Stimulated activated CD4-positive, alpha-beta T cell treated with anti-CD3 and anti-CD28 coated beads, Interleukin-2, amount 100 ng/mL, for 4 hours (primary cell): ENCODE measurements at places on chromosomes 2 and 18.

- no peak for DNase-seq
Measured at GRCh38 chr18:44536046-44536445, 144.6 kb upstream of the SETBP1 start.

- DNase-seq = peak; percentile 22
Measured at GRCh38 chr2:181178823-181179412, 198.5 kb downstream of the UBE2E3 start.

DNA sequence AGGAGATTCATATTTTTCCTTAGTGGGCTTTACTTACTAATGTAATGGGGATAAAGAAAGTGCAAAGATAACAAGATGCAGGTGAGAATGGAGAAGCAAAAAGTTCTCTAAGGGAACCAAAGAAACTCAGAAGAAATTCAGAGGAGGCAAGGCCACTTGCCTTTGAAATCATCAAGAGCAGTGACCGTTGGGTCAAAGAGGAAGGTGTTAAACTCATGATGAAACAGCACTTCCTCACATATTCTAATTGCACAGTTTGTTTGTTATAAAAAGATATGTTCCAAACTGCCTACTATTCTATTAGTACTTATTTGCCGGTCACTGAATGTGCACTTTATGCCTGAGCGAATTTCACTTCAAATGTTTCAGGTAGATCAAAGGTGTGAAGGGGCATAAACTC is 975.1 kb downstream of the BCL11A start:
- no peak for DNase-seq

DNA sequence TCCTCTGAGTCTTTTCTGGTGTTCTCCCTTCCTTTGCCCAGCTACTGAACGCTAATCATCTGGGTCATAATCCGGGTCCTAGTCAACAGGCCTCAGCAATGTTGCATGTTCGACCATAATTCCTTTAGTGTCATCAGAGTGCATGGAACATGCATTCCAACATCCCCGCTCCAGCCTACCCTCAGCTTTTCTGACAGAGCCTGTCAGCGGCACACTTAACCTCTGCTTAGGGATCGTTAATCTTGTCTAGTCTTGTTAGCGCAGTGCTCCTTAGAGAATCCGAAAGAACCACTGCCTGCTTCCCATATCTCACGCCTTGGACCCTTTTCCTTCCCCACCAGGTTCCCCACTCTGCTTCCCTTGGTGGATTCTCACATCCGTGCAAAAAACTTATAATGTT is 767.9 kb upstream of the ID2 start:
- no peak for DNase-seq

- no peak for DNase-seq
Measured at GRCh38 chr2:203775684-203776083, 69.2 kb downstream of the CD28 start.

DNA sequence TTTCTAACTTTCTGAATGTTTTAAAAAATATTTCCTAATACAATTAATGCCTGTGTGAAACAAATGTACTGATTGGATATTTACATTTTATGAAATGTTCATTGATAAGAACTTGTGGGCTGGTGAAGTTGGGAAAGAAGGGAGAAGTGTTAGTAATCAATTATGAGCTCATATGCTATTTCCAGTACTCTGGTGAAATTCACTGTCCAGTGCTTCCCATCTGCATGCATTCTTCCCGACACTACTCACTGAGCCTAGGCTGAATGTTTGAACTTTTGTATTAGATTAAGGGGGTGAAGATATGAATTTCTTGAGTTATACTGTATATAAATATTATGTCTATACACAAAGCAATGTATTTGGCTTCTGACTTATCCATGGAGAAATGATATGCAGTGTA is 36.0 kb downstream of the SKA1 start:
- no peak for DNase-seq

- DNase-seq = no peak
Measured at GRCh38 chr18:67771271-67771670, 254.8 kb upstream of the DSEL start.

GRCh38 chr2:188378371-188378950 is 86.8 kb downstream of the GULP1 start:
- no peak for DNase-seq

GRCh38 chr18:22988208-22988607 is 55.1 kb downstream of the RBBP8 start:
- no peak for DNase-seq
